CD4-positive, CD25-positive, alpha-beta regulatory T cell (primary cell): ENCODE measurements at places on chromosomes 7 and 10. TPM values are rescaled to one million over a fixed set of nuclear protein-coding genes. Genes with fewer than 3 reads are reported as not detected.

- H3K27ac ChIP-seq = no peak overlapping the region
- H3K4me1 ChIP-seq = no peaks in the 10 kb centered on the region
- DNase-seq = no peak
- H3K4me3 ChIP-seq = no peak overlapping the region
- no peaks in the 10 kb centered on the region for H3K36me3 ChIP-seq
Observed at GRCh38 chr10:126519992-126520391, 131.7 kb upstream of the ADAM12 start.

- no peak overlapping the region for H3K4me3 ChIP-seq
- peaks cover 10% of the 10 kb centered on the region for H3K4me1 ChIP-seq
- no peaks in the 10 kb centered on the region for H3K27me3 ChIP-seq
Observed at GRCh38 chr10:43204042-43204942, 62.6 kb downstream of the RASGEF1A start.

DNA sequence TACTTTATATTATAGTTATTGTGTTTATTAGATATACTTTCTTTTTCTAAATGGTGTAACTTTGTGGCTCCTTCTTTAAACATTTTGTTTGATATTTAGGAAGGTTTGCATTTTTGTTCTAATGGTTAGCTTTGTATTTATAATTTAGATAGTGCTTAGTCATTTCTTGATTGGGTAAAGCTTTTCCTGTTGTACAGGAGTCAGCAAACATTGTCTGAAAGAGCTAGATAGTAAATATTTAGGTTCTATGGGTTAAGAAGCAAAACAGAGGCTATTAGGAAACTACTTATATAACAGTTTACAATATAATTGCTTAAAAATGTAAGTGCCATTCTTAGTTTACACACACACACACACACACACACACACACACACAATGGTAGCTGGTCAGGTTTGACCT is 70.6 kb upstream of the CCDC6 start:
- no peak for DNase-seq
- H3K36me3 ChIP-seq = no peaks in the 10 kb centered on the region
- no peak overlapping the region for H3K4me3 ChIP-seq
- H3K27me3 ChIP-seq = no peaks in the 10 kb centered on the region
- H3K27ac ChIP-seq = no peak overlapping the region

GRCh38 chr10:103837370-103838069 is 17.9 kb downstream of the SH3PXD2A start:
- H3K27me3 ChIP-seq = no peaks in the 10 kb centered on the region
- no peak for DNase-seq
- H3K27ac ChIP-seq = no peak overlapping the region
- H3K4me3 ChIP-seq = no peak overlapping the region
- H3K4me1 ChIP-seq = no peaks in the 10 kb centered on the region
- no peaks in the 10 kb centered on the region for H3K36me3 ChIP-seq

- H3K27ac ChIP-seq = no peak overlapping the region
- no peak for DNase-seq
- no peaks in the 10 kb centered on the region for H3K4me1 ChIP-seq
- peaks cover 11% of the 10 kb centered on the region for H3K36me3 ChIP-seq
- no peak overlapping the region for H3K4me3 ChIP-seq
Observed at GRCh38 chr10:121753726-121754476, 155.7 kb upstream of the FGFR2 start.

DNA sequence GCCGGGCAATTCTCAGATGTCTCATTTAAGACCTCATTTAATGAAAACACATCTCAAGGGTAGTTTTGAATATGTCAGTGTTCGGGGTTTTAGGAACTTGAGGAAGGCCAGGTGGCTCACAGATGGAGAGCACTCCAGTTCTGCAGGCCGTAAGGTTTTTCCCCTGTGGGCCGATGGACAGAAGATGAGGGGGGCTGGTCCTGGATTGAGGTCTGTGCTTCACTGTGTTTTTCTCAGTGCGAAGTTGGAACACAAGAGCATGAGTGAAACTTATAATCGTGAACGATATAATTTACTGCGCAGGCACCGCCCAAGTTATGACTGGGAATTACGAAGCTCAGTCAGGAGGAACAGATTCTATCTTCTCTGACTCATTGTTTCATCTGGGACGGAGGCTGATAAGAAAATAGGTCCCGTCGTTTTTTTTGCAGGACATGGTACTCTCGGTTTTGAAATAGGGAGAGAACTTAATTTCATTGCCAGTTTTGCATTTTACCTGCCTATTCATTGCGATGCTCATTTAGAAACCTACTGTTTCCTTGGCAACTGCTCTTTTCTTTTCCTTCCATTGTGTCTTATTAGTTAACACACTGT is 591.0 kb upstream of the PFKP start:
- no peak for DNase-seq
- H3K27ac ChIP-seq = no peak overlapping the region
- no peaks in the 10 kb centered on the region for H3K27me3 ChIP-seq
- no peaks in the 10 kb centered on the region for H3K36me3 ChIP-seq
- H3K4me3 ChIP-seq = no peak overlapping the region
- no peaks in the 10 kb centered on the region for H3K4me1 ChIP-seq

- no peak overlapping the region for H3K27ac ChIP-seq
- no peaks in the 10 kb centered on the region for H3K27me3 ChIP-seq
- no peaks in the 10 kb centered on the region for H3K36me3 ChIP-seq
- DNase-seq = no peak
- H3K4me3 ChIP-seq = no peak overlapping the region
Observed at GRCh38 chr7:51774178-51774577, 457.6 kb upstream of the COBL start.

DNA sequence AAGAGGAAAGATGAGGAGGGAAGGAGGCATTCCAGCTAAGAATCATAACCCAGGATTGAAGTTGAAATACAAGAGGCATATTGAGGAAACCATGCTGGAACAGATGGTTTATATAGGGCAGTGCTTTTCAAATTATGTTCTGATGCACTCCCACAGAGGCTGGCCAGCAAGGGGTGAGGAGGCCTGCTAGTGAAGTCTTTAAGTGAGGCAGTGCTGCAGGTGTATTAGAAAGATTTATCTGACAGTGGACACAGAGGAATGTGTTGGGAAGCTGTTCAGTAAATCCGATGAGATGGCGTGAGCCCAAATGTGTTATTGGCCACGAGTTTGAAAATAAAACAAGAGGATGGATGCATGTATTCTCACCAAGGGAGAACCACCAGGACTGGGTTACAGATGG is 28.6 kb downstream of the REEP3 start:
- DNase-seq = no peak
- no peaks in the 10 kb centered on the region for H3K4me1 ChIP-seq
- no peaks in the 10 kb centered on the region for H3K36me3 ChIP-seq
- H3K27me3 ChIP-seq = no peaks in the 10 kb centered on the region
- H3K4me3 ChIP-seq = no peak overlapping the region
- no peak overlapping the region for H3K27ac ChIP-seq

DNA sequence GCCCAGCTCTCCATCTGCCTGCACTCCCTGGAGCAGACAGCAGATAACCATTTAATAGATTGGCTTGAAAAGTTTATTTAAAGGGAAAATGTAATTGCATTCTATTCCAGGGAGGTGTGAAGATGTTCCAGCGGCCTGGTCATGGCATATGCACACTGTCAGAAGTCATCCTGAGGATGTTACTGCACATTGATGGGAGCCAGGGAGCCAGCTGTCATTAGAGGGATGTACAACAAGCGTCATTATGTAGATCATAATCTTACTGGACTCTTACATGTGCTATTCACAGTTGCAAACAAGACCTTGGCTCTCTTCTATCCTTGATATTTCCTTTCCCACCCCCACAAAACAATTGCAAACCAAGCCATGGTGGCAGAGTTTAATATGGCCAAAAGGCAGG is 65.4 kb downstream of the FAM204A start:
- H3K4me3 ChIP-seq = no peak overlapping the region
- H3K27ac ChIP-seq = no peak overlapping the region
- DNase-seq = no peak
- no peaks in the 10 kb centered on the region for H3K4me1 ChIP-seq
- peaks cover 10% of the 10 kb centered on the region for H3K27me3 ChIP-seq
- H3K36me3 ChIP-seq = no peaks in the 10 kb centered on the region

DNA sequence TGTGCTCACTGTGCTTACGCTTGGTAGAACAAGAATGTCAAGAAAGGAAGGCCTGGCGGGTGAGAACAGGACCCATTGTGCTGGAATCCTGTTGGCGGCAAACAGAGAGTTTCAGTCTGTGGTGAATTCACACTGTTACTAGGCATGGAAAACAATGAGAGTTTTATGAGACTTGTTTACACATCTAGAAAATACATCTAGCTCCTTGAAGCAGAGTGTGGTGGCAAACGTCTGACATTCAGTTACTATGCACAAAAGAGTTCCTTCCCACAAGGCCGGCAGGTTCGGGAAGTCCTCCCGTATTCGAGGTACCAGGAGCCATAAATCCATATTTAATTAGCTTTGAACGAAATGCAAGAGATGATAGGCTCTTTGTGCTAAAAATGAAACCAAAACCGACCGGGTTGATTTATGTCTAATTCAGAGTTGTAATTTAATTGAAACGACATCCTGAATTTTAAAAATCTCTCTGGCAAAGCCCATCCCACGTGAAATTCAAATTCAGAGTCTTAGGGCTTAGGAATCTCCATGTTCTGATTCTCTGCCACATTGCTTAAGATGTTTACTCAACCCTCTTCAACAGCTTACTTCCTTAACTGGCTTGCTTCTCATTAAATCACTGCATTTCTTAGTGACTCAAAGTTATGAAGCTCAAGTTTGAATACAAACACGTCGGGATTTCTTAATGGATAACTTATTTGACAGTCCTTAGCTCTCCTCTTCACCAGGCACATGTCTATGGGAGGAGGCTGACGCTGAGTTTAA is 299.9 kb upstream of the PITRM1 start:
- peak; percentile 74 for DNase-seq
- H3K4me1 ChIP-seq = peaks cover 34% of the 10 kb centered on the region
- H3K27ac ChIP-seq = peak overlapping the region; percentile 58

DNA sequence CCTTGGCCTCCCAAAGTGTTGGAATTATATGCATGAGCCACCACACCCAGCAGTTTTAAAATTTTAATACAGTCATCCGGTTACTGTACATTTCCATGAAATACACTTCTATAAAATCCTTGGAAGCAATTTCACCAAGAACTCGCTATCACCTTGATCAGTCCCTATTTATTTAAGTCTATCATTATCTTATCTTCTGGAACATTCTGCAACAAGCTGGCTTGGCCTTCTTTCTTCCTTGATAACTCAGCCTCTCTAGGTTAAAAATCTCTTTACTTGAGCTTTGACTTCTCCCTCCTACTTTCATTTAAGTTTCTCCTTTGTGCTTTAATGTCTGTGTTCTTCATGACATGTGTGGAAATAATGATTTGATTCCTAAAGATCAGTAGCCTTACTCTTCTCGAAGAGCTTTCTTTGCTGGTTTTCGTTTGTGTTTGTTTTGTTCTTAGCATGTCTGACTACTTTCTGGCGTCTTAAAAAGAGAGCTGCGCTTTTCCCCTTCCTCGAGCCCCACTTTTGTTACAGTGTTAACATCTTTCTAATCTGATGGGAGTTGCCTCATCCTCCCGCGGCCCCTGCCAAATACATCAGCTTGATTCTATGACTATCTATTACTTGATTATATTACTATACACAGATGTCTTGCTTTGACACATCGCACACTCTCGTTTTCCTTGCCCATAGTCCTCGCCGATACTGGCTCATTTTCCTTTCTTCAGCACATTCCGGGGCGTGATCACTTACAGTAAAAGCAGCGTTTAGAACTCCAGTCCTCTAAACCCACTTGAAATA is 11.1 kb upstream of the CALML5 start:
- H3K27ac ChIP-seq = no peak overlapping the region
- no peak for DNase-seq
- no peak overlapping the region for H3K4me3 ChIP-seq
- no peaks in the 10 kb centered on the region for H3K36me3 ChIP-seq

DNA sequence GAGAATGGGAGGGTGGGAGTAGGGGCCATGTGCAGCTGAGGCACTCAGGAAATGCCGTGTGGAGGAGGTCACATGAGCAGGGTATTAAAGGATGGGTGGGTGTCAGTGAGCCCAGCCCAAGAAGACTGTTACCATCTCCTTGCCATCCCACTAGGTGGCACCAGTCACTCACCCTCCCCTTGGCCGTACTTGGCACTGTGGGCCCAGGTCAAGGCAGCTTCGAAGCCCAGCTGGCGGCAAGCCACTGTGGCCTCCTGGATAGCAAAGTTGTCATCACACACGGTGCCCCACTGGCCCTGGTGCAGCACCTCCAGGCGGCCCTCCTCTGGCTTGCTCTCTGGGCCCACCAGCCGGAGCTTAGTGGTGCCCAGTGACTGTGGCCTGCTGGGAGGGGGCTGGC is 5.4 kb downstream of the LOXL4 start:
- H3K27me3 ChIP-seq = peaks cover 6% of the 10 kb centered on the region
- H3K4me1 ChIP-seq = no peaks in the 10 kb centered on the region
- H3K4me3 ChIP-seq = no peak overlapping the region
- no peaks in the 10 kb centered on the region for H3K36me3 ChIP-seq
- no peak for DNase-seq
- H3K27ac ChIP-seq = no peak overlapping the region

DNA sequence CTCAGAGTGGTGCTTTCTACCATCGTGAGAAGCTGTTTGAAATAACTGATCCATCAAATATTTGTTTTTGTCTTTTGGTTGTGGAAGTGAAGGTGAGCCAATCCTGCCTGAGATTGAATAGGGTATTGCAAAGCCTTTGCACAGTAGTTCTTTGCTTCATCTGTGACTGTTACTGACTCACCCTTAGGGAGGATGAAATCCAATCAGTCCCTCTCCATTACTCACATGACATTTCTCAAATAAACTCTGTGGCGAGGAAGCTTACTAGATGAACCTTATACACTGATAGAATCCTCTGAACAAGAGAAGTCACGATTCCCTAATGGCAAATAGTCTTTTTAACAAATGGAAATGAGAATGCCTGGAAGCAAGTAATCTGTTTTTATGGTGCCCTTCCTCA is 31.9 kb downstream of the HEPACAM2 start:
- no peak overlapping the region for H3K4me3 ChIP-seq
- no peak for DNase-seq
- H3K27me3 ChIP-seq = peaks cover 39% of the 10 kb centered on the region
- no peak overlapping the region for H3K27ac ChIP-seq
- no peaks in the 10 kb centered on the region for H3K36me3 ChIP-seq

Gene STRIP2
- total RNA-seq = 1.7 TPM

Gene SPDYE9
- total RNA-seq = not detected

Gene BHLHA15
- not detected for total RNA-seq

Gene UFSP1
- total RNA-seq = 0.94 TPM

Gene HOXA4
- not detected for total RNA-seq

Gene ZNF786
- total RNA-seq = 6.3 TPM
